NCI-H345 (cell line): ENCODE measurements at places on chromosomes 2 and 18.
A peak's percentile ranks its signal among the peaks of the same experiment; 100 is the strongest.

DNA sequence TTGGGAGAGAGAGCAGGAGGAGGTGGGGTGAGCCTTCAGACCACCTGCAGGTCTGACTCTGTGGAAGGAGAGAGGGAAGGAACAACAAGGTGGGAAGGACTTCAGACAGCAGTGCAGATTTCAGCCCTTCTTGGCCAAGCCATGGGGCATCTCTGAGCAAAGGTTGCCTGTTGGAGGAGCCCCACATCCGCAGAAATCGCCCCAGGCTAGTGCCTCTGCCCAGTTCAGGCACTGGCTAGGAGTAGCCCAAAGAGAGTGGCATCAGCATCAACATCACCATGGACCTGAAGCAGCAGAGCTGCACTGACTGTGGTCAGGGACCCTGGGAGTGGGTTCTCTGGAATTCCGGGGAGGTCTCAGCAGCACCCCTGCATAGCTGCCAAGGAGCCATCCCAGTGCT, 10.2 kb downstream of the GPR55 start:
- no peak for DNase-seq

- no peak for DNase-seq
Observed at GRCh38 chr2:6955511-6956136, 38.4 kb downstream of the RNF144A start.

GRCh38 chr2:234278556-234279255, 218.2 kb downstream of the ARL4C start:
- DNase-seq: no peak

- no peak for DNase-seq
Observed at GRCh38 chr2:145617906-145618305, 1098.0 kb upstream of the ZEB2 start.

GRCh38 chr2:75381032-75381431, 179.7 kb downstream of the EVA1A start:
- DNase-seq: no peak

GRCh38 chr2:178345951-178346350, 105.0 kb downstream of the PRKRA start:
- DNase-seq: no peak

- DNase-seq: no peak
Observed at GRCh38 chr2:136434251-136434715, 316.3 kb upstream of the CXCR4 start.

DNA sequence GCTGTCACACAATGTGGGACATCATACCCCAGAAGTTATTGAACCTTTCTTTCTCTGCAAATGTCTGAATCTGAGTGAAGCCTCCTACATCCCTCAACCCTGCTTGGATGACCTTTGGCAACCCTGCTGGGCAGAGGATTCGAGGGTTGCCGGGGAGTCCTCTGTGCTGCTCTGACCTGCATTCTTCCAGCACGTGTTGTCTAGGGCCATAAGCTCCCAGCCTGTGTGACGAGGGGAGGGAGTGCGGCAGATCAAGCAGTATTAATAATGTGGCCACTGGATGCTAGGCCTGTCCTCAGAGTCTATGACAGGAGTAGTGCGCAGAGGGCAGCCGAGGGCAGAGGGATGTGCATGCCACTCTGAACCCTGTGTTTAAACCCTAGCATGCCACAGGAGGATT, 58.8 kb downstream of the RPL37A start:
- DNase-seq: no peak

GRCh38 chr2:219441451-219442255, 7.0 kb downstream of the SPEG start:
- peak; percentile 58 for DNase-seq

DNA sequence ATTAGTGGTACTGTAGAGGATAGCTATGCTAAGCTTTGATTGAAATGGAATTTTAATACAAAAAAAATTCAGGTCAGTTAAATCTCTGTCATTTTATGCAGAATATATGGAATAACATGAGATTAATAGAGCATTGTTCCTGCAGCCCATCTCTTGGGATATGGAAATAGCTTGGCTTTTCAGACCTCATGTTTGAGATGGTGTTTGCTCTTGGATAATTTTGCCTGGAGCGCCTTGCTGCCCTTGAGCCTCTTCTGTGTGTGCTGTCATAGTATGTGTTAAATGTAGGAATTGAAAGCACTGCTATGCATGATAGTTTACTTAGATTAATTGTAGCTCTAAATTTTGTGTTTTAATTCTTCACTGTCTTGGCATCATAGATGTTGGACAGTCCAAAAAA, 27.7 kb downstream of the GALNT1 start:
- DNase-seq: no peak

DNA sequence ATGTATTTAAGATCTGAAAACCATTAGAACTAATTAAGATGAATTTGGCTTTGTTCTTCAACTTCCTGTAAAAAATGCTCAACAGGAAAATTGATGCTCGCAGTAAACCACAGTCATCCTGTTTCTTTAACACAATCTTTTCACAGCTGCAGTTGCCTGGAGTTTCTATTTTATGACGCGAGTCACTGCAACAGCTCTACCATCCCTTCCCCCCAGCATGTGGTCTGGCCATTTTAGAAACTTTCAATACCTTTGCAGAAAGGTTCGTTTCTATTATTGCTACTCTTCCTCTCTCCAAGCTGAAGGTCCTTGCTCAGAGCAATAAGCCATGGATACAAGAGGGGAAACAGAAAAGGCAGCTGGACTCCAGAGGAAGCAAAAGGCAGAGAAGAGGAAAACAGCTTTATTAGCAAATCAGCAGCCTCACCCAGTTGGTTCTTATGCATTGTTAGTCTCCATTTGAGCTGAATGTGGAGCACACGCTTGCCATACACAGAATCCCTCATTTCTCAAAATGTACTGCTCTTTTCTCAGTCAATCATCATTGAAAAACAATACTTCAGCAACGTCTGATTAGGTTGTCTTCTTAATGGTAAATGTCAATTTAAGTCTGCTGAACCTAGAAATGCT, 3.9 kb downstream of the WIPF1 start:
- DNase-seq: no peak

GRCh38 chr2:158395166-158395565, 61.4 kb downstream of the CCDC148 start:
- no peak for DNase-seq

GRCh38 chr2:100240386-100240785, 81.9 kb downstream of the LONRF2 start:
- DNase-seq: no peak

GRCh38 chr2:9806298-9806610, 37.0 kb upstream of the TAF1B start:
- no peak for DNase-seq

DNA sequence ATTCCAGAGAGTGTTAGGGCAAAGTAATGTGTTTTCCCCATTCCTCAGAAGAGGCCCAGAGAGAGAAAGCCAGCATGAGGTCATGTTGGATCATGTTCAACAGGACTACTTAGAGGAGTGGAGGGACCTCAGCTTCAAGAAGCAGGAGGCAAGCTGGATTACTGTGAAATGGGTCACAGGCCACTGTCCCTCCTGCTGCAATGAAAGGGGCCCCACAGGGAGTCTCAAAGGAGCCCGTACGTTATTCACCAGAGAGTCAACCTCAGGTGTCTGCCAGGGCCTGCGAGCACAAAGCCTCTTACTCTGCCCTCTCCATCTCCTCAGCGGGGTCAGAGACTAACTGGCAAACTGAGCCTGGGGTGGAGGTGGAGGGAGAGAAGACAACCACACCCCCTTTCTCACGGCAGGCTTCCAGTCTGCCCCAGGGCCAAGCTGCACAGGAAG, 27.2 kb upstream of the ACYP2 start:
- no peak for DNase-seq

DNA sequence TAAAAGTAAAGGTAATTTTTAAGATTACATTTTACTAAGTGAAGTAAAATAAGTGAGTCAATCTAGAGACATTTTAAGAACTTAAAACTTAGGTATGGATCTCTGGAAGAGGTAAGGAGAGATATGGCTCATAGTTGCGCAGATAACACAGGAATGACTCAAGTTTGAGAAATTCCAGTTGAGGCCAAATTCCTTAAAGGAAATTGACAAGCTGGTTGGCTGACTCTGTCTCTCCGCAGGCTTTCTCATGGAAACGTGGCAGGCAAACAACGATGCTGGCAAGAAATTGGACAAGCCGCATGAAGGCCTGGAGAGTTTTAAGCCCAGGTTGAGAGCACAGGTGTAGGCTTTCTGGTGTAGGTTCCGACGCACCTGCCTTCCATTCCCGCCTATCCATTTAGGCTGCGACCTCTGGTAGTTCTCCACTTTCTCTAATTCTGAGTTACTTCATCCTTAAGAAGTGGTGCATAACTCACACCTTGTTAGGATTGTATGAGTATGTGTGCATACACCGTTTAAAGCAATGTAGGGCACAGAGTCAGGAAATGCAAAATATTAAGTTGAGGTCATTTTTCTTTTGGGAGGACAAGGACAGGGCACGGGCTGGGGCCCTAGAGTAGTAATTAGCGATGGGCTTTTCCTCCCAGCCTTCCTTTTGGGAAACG, 589 bp upstream of the DAW1 start:
- no peak for DNase-seq

- no peak for DNase-seq
Observed at GRCh38 chr2:222651718-222652418, 4.0 kb downstream of the FARSB start.

GRCh38 chr2:111251711-111252110, 131.0 kb downstream of the BCL2L11 start:
- no peak for DNase-seq

DNA sequence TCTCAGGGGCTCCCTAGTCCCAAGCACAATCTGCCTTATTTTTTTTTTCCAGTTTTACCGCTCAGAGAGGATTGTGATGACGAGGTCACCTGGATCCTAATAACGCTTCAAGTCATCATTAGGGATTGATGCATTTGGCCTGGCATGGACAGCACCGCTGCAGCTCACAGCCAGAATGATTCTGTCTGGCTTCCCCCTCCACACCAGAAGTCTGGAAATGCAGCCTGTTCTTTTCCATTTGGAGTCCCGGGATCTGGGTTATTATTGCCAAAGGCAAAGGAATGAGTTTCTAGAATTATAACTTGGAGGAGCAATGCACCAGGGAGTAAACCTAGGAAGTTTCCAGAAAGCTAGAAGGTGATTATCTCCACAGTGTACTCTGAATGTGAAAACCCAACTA, 81.1 kb upstream of the TAF1B start:
- DNase-seq: no peak

GRCh38 chr2:222506230-222506935, 82.0 kb downstream of the SGPP2 start:
- no peak for DNase-seq

DNA sequence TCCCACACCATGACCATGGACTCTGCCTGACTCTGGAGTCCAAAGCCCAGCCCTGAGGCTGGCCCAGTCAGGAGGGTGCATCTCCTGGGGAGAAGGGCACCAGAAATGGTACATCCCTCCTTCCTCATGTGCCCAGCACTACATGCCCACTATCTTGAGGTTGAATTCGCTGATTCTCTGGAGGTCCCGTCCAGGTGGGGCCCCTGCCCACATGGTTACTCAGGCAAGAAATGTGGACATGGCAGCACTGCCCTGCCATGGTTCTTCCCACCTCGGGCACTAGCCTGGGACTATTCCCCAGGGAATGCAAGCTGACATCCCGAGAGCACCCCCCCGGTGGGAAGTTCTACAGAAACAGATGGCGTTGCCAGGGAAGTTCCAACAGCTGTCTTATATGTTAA, 15.3 kb upstream of the HES6 start:
- peak; percentile 17 for DNase-seq

- DNase-seq: no peak
Observed at GRCh38 chr2:64145119-64145518, 899 bp upstream of the PELI1 start.

GRCh38 chr2:236628256-236628901, 58.8 kb downstream of the ACKR3 start:
- DNase-seq: no peak

GRCh38 chr2:68811364-68811763, 59.8 kb downstream of the BMP10 start:
- DNase-seq: no peak

DNA sequence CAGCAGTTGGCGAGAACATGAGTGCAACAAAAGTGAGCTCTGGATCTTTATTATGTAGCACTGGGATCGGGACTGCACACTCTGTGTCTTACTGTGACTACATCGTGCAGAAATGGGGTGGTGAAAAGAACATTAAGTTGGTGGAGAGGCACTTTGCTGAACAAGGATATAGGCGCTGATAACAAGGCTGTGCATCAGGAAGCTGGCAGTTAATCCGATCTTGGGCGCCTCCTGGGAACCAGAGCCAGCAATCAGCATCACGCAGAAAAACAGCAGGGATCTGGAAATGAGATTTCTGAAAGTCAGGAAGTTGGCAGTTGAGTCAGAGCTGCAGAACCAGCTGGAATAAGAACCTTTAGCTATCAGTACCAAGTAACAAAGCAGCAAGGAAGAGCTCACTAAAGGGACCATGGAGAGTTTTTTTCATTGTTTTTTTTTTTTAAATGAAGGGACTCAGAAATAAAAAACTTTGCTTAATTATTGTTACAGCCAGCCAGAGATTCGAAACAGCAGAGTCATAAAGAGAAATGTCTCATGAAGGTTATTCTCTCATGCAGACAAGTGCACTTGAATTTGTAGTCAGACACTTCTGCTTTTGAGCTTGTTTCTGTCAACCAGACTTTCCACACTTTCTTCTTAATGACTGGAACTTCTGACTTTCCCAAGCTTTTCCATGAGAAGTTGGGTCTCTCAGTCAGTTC, 22.8 kb upstream of the MYO3B start:
- DNase-seq: no peak

GRCh38 chr2:119387381-119388129, 20.8 kb downstream of the DBI start:
- no peak for DNase-seq

- DNase-seq: no peak
Observed at GRCh38 chr2:63865159-63865799, 23.6 kb downstream of the UGP2 start.

GRCh38 chr2:144358979-144359541, 160.9 kb downstream of the ZEB2 start:
- no peak for DNase-seq

GRCh38 chr2:40160751-40161218, 291.1 kb downstream of the SLC8A1 start:
- DNase-seq: no peak

- no peak for DNase-seq
Observed at GRCh38 chr2:88735853-88736252, 44.4 kb downstream of the RPIA start.

DNA sequence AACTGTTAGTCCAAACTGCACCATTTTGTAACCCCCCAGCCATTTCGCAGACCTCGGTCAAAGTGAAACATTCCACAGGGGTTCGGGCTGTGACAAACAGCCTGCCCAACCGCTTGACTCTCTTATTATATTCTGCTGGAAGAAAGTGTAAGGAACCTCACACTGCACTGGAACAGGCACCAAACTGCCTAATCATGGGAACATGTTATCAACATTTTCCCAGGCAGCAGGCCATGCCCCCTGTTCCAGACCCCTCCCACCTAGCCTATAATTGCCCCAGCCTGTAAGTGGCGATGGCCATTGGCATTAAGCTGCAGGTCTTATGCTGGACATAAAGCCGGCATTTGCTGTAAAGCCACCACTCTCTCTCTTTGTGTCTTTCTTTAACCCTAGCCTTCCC, 16.9 kb downstream of the LYG2 start:
- no peak for DNase-seq

DNA sequence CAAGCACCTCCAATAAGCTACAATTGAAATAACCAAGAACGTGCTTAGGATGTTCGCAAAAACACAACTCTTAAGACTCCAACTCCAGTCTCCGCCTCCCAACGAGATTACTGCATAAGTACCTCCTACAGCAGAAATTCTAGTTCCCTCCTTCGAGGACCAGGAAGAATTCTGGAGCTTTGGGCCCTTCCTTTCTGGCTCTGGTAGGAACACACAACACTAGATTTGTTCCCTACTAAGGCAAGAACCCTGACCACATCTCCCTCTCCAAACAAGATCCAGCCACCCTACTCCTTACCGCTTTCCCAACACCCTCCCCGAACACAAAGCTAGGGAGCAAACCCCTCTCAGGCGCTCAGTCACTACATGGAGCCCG, 721 bp downstream of the ADAM17 start:
- peak; percentile 57 for DNase-seq
